Suprapubic skin (tissue), 4 donors: ENCODE measurements at places on chromosomes 5 and 9.
A peak's percentile ranks its signal among the peaks of the same experiment; 100 is the strongest.

- no peaks in the 10 kb centered on the region for H3K4me1 ChIP-seq
- no peak overlapping the region for H3K4me3 ChIP-seq
- no peaks in the 10 kb centered on the region for H3K36me3 ChIP-seq
- H3K27me3 ChIP-seq, result no peaks in the 10 kb centered on the region
- no peak for DNase-seq
- no peak overlapping the region for H3K27ac ChIP-seq
These were observed 22.5 kb downstream of the PCSK5 start for GRCh38 chr9:75912951-75913350.

DNA sequence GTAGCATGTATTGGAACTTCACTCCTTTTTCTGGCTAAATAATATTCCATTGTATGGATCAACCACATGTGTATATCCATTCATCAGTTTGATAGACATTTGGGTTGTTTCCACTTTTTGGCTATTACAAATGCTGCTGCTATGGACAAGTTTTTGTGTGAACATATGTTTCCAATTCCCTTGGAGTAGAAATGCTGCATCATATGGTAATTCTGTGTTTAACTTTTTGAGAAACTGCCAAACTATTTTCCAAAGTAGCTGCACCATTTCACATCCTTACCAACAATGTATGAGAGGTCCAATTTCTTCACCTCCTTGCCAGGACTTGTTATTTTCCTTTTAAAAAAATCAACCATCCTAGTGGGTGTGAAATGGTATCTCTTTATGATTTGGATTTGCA, 8.4 kb downstream of the FRRS1L start:
- no peaks in the 10 kb centered on the region for H3K36me3 ChIP-seq
- H3K4me1 ChIP-seq, result no peaks in the 10 kb centered on the region
- peaks cover 4% of the 10 kb centered on the region for H3K27me3 ChIP-seq
- no peak overlapping the region for H3K27ac ChIP-seq
- no peak overlapping the region for H3K4me3 ChIP-seq

DNA sequence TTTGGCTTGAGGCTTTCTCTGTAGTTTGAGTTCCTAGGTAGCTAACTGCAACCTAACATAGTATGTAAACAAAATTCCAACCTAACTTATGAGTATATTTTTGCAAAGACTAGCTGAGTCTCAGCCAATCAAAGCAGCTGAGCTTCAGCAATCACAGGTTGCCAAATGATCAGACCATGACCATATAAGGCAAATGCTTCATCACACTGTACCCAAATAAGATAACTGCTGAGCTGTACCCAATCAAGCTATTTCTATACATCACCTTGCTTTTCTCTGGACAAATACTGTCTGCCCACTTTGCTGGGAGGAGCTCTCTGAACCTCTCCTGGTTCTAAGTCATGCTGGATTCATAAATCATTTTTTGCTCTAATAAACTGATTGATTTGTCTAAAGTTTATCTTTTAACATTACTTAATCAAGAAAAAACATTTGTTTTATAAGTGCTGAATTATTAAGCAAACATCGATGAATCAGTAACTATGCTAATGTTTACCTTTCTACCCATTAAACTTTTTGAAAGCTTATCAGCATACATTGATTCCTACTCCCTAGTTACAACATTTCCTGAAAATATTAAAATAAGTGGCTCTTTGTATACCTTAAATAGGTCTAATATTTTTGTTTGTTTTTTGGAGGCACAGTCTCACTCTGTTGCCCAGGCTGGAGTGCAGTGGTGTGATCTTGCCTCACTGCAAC, 129.7 kb upstream of the PCA3 start:
- H3K27me3 ChIP-seq, result no peaks in the 10 kb centered on the region
- H3K4me3 ChIP-seq, result no peak overlapping the region
- no peaks in the 10 kb centered on the region for H3K36me3 ChIP-seq
- no peak overlapping the region for H3K27ac ChIP-seq
- H3K4me1 ChIP-seq, result no peaks in the 10 kb centered on the region

GRCh38 chr5:130280528-130281217, 376.4 kb downstream of the CHSY3 start:
- no peaks in the 10 kb centered on the region for H3K4me1 ChIP-seq
- no peak for DNase-seq
- no peak overlapping the region for H3K27ac ChIP-seq

- no peak for DNase-seq
These were observed 17.5 kb upstream of the JAK2 start for GRCh38 chr9:4967523-4967922.

GRCh38 chr5:22549876-22550671, 303.1 kb downstream of the CDH12 start:
- DNase-seq, result no peak
- no peak overlapping the region for H3K27ac ChIP-seq
- no peaks in the 10 kb centered on the region for H3K27me3 ChIP-seq
- no peaks in the 10 kb centered on the region for H3K4me1 ChIP-seq
- H3K36me3 ChIP-seq, result no peaks in the 10 kb centered on the region

DNA sequence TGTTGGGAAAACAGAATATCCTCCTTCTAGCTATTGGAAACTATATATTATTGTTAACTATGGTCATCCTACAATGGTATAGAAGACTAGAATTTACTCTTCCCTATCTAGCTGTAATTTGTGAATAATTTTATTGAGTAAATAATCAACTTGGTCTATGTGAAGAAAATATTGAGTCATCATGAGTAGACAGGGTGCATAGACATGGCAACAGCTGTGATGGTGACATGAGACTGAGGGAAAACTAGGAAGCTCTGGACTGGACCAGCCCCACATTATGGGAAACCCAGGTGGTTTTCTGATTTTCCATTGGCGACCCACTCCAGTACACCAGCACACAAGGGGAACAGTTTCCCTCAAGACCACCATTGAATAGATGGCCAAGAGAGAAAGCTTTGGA, 95.0 kb downstream of the APBA1 start:
- no peaks in the 10 kb centered on the region for H3K36me3 ChIP-seq
- no peaks in the 10 kb centered on the region for H3K4me1 ChIP-seq
- no peak overlapping the region for H3K27ac ChIP-seq
- no peak for DNase-seq

DNA sequence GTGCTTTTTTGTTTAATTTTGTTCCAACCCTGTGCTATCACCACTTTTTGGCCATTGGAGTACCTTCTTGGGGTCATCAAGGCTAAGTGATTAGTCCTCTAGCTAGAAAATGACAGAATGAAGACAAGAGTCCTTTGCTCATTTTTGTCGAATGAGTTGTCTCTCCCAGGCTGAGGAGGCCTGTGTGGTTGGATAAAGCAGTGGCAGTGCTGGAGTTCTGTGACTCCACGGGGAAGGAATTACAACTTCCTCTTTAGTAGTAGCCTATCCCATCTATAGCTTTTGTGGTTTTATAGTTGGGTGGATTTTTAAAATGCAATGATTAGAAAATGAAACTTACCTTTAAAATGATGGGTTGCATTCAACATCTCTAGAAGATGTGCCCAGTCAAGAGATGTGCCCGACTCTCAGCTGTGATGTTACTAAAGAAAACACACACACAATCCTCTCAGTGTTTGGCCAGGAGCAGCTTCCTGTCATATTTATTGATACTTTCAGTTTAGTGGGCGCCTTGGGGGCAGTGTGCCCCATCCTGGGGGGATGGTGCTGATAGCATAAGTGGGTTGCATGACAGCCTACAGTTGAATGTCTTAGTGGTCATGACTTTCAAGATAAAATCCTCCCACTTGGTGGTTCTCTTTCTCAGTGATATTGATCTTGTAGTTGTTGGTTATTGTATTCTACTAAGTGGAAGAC, 11.9 kb downstream of the OTULINL start:
- no peak for DNase-seq
- no peaks in the 10 kb centered on the region for H3K27me3 ChIP-seq
- no peaks in the 10 kb centered on the region for H3K4me1 ChIP-seq
- H3K4me3 ChIP-seq, result no peak overlapping the region
- no peaks in the 10 kb centered on the region for H3K36me3 ChIP-seq

GRCh38 chr9:72440378-72440777, 75.4 kb upstream of the ZFAND5 start:
- no peaks in the 10 kb centered on the region for H3K36me3 ChIP-seq
- DNase-seq, result no peak
- H3K4me1 ChIP-seq, result peaks cover 27% of the 10 kb centered on the region
- no peak overlapping the region for H3K4me3 ChIP-seq
- H3K27me3 ChIP-seq, result no peaks in the 10 kb centered on the region

DNA sequence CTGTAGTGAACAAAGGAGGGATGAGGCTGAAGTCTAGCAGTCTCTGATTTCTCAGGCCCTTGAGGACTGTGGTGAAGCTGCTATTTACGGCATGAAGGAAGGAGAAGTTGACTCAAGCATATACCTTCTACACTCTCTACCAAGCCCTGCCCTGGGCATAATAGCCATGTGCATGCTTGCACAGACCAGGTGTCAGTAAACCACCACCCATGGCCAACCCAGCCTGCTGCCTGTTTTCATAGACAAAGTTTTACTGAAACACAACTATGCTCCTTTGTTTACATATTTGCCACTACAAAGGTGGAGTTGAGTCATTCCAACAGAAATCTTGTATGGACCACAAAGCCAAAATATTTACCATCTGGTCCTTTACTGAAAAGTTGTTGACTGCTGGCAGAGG, 126.9 kb downstream of the PAPPA start:
- H3K36me3 ChIP-seq, result no peaks in the 10 kb centered on the region
- no peaks in the 10 kb centered on the region for H3K4me1 ChIP-seq
- H3K27ac ChIP-seq, result no peak overlapping the region
- no peak overlapping the region for H3K4me3 ChIP-seq
- DNase-seq, result no peak

DNA sequence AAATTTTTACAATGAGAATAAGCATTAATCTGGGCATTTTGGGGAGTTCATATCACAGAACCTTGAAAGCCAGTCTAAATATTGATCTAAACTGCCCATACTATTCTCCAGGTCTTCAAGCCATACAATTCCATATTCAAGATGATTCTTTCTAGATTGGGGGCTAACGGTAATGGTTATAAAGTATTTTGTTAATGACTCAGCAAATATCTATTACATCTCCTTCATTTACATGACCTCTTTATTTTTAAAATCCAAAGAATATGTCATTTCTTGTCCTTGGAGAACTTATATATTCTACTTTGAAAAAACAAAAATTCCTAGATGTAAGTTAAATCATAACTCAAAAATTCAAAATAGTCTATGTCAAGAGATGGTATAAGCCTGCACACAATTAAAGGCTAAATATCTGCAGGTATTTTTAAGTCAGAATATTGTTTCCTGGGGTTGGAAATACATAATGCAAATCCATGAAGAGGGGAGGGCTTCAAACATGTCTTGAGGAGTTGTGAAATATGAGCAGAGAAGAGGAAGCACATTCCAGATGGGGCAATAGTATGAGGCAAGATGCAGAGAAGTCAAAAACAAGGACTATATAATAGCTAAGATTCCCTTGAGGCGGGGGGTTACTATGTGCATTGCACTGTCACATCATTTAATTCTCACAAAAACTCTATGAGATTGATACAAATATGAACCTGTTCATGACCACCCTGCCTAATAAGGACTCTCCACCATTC, 526.4 kb downstream of the NR2F1-AS1 start:
- DNase-seq, result no peak
- H3K36me3 ChIP-seq, result no peaks in the 10 kb centered on the region
- no peak overlapping the region for H3K27ac ChIP-seq
- no peak overlapping the region for H3K4me3 ChIP-seq
- H3K27me3 ChIP-seq, result no peaks in the 10 kb centered on the region

DNA sequence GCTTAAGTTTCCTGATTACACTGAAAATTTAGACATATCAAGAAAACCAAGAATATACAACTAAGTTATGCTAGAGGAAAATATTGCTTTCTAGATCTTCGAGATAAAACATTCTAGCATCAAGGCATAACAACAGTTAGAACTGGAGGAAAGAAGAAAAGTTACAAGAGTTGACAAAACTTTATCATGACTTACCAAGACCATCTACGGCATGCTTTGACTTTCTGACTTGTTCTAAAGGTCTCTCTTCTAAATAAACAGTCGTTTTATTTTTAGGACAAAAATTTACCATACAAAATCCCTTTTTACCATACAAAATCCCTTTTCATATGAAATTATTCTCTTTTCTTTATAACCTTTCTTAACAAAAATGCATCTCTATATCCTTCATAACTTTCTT, 1110.1 kb upstream of the CDH10 start:
- no peaks in the 10 kb centered on the region for H3K36me3 ChIP-seq
- H3K4me3 ChIP-seq, result no peak overlapping the region
- H3K4me1 ChIP-seq, result no peaks in the 10 kb centered on the region

- no peaks in the 10 kb centered on the region for H3K36me3 ChIP-seq
- H3K4me1 ChIP-seq, result peaks cover 6% of the 10 kb centered on the region
- no peak for DNase-seq
- no peaks in the 10 kb centered on the region for H3K27me3 ChIP-seq
- H3K27ac ChIP-seq, result no peak overlapping the region
- H3K4me3 ChIP-seq, result no peak overlapping the region
These were observed 8.3 kb upstream of the FCHO2 start for GRCh38 chr5:72947498-72947897.

DNA sequence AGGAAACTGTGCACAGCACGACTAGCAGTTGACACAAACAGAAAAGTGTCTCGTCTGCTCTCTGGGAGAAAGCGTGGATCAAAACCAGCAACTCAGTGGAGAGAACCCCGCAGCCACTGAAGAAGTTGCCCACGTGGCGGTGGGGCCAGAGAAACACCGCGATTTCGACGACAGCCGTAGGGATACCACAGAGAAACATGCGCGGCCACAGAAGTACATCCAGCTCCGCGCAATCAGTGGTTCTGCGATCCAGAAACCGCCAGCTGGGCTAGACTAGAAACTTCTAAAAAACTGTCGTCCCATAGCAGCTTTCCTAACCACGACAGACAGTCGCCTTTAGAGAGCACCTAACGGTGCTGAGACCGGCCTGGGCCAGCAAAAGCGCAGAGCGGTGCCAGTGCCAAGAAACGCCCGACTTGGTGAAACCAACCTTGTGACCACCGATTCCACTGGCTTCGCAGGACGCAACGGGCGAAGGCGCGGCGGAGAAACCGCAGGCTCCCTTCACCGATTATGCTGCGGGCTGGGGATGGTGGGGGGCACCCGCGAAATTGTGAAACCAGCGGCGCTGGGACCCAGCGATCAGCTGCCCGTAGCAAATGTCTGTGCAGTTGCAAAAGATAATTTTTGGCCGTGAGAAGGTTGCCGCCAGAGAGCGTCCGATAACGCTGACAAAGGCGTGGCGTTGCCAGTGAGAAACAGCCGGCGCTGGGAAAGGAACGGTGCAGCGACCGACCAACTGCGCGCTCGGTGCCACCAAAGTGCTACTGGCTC, 2.7 kb upstream of the ANXA2R start:
- H3K27ac ChIP-seq, result peak overlapping the region; percentile 96
- H3K4me1 ChIP-seq, result peaks cover 37% of the 10 kb centered on the region
- DNase-seq, result peak; percentile 86
- H3K36me3 ChIP-seq, result no peaks in the 10 kb centered on the region
- H3K27me3 ChIP-seq, result peaks cover 56% of the 10 kb centered on the region

- H3K36me3 ChIP-seq, result no peaks in the 10 kb centered on the region
- H3K4me3 ChIP-seq, result no peak overlapping the region
- DNase-seq, result no peak
- H3K27me3 ChIP-seq, result no peaks in the 10 kb centered on the region
These were observed 58.5 kb upstream of the TJP2 start for GRCh38 chr9:69115621-69116020.
